A172 (cell line): ENCODE measurements at places on chromosomes 5 and 9. TPM values are rescaled to one million over a fixed set of nuclear protein-coding genes. Genes with fewer than 3 reads are reported as not detected.

FCN2 gene
- not detected in 2 replicates for total RNA-seq

GABRG2 gene
- 0.79 and 3.4 TPM in 2 replicates for total RNA-seq

MSMP gene
- not detected in 2 replicates for total RNA-seq

PFN3 gene
- not detected in 2 replicates for total RNA-seq

PCDHAC2 gene
- 3.2 and 5.1 TPM in 2 replicates for total RNA-seq

AK8 gene
- 0.43 and 0.90 TPM in 2 replicates for total RNA-seq

- no peak for DNase-seq
Measured at GRCh38 chr5:3214396-3214795, 381.2 kb upstream of the IRX1 start.

- no peak for DNase-seq
Measured at GRCh38 chr9:92422611-92423338, 1.5 kb downstream of the OMD start.

GRCh38 chr5:133362438-133362837 lies 249.9 kb downstream of the FSTL4 start:
- DNase-seq, result no peak

DNA sequence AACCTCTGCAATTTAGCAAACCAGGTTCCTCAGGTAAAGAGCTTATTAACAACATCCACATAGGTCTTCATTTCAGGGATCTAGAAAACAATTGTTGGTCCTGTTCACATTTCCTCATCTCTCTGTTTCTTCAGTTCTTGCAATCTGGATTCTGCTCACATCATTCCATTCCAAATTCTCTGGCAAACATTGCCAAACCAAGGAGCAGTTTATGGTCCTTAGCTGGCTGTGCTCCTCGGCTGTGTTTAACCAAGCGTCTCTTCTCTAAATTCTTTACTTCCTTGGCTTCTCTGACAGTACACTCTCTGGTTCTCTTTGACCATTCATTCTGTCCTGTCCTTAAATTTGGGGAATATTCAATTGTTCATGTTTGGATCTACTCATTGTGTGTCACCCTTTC lies 65.8 kb upstream of the RANBP3L start:
- DNase-seq, result no peak

DNA sequence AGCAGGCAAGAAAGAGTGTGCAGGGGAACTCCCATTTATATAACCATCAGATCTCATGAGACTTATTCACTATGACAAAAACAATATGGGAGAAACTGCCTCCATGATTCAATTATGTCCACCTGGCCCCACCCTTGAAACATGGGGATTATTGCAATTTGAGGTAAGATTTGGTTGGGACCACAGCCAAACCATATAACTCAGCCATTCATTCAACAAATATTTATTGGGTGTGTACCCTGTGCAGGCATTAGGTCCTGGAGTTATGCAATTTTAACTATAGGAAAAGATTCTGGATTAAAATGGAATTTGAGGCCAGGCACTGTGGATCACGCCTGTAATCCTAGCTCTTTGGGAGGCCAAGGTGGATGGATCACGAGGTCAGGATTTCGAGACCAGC lies 124.2 kb upstream of the GAS1 start:
- peak; percentile 13 for DNase-seq

- peak; percentile 90 for DNase-seq
Measured at GRCh38 chr5:171595801-171596231, 176.4 kb downstream of the FGF18 start.

GRCh38 chr9:95852059-95853032 lies 23.1 kb upstream of the ERCC6L2 start:
- DNase-seq, result peak; percentile 63

- DNase-seq, result peak; percentile 93
Measured at GRCh38 chr9:91433180-91433579, 9.5 kb upstream of the NFIL3 start.

DNA sequence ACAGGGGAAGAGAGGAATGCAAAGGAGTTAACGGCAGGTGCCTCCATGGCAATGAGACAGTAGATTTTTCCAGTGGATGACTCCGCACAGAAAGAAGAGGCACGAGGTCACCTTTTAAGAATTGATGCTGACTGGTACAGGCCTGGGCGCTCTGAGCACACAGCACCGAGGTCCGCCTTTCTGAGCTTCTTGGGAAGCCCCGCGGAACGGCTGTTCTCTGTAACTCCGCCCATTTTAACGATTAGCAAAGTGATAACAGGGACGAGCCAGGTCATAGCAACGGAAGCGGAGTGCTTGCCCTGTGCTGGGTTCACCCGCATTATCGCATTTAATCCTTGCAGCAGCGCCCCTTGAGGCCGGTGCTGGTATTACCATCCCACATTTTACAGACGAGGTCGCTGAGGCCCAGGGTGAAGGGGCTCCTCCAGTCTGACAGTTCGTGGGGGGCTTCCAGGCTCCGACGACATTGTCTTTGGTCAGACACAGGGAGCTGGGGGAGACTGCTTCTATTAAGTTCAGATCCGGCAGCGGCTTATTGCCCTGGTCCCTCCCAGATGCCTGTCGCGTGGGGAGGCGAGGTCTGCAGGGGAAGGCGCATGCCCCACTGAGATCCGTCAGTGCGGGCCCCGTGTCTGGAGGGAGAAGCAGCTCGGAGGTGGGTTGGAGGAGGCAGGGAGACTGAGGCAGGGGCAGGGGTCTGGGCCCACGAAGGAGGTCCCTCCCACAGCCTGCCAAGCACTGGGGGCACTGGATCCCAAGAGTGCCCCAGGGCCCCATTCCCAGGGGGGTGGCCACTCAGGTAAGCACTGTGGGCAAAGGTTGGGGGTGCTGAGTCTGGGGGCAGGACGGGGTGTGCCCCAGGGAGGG lies 22.3 kb upstream of the HMCN2 start:
- DNase-seq, result peak; percentile 36
